Activated naive CD4-positive, alpha-beta T cell (primary cell): ENCODE measurements at places on chromosomes 12 and 14.

- peak; percentile 4 for DNase-seq
Measured at GRCh38 chr14:24674204-24674970, 40.4 kb upstream of the GZMB start.

GRCh38 chr12:120260607-120261006, 4.9 kb downstream of the PXN start:
- no peak for DNase-seq

- no peak for DNase-seq
Measured at GRCh38 chr14:58557242-58557641, 80.5 kb upstream of the DACT1 start.

DNA sequence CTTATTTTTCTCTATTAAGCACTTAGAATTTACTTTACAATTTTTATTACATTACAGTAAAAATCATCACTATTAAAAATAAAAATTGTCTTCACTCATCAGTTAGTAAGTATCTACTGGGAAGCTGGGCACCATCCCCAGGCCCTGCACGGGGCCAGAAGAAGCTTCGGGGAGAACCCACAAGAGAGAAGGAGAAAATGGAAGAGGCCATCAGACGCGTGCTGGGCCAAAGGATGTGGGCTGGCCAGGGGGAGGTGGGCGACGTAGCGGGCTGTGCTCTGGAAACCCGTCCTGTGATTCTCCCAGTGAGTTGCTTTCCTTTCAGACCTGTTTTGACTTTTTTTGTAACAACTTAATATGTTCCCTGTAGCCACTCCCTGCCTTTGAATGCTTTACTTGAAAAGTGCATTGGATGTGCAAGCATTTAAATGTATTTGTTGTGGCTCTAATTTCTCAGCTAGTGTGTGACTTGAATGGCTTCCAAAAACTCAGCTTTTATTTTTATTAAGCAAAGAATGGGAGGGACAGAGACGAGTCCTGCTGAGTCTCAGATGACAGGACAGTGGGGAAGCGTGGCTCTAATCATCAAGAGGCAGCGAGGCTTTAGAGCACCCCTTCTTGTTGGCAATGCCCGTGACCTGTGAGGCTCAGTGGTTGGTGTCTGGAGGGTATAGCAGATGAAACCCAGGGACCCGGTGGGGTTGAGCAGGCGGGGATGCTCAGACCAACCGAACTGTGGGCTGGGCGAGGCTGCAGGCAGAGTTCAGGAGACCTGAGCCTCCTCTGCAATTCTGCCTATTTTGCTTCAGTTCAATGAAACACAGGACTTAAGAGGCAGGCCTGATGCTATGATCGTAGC, 38.8 kb downstream of the SYNE3 start:
- DNase-seq = no peak
